ENCODE measurements at places on chromosomes 2 and 18.

- no peak for DNase-seq
Observed at GRCh38 chr2:223082706-223083105, 30.7 kb downstream of the KCNE4 start.

DNA sequence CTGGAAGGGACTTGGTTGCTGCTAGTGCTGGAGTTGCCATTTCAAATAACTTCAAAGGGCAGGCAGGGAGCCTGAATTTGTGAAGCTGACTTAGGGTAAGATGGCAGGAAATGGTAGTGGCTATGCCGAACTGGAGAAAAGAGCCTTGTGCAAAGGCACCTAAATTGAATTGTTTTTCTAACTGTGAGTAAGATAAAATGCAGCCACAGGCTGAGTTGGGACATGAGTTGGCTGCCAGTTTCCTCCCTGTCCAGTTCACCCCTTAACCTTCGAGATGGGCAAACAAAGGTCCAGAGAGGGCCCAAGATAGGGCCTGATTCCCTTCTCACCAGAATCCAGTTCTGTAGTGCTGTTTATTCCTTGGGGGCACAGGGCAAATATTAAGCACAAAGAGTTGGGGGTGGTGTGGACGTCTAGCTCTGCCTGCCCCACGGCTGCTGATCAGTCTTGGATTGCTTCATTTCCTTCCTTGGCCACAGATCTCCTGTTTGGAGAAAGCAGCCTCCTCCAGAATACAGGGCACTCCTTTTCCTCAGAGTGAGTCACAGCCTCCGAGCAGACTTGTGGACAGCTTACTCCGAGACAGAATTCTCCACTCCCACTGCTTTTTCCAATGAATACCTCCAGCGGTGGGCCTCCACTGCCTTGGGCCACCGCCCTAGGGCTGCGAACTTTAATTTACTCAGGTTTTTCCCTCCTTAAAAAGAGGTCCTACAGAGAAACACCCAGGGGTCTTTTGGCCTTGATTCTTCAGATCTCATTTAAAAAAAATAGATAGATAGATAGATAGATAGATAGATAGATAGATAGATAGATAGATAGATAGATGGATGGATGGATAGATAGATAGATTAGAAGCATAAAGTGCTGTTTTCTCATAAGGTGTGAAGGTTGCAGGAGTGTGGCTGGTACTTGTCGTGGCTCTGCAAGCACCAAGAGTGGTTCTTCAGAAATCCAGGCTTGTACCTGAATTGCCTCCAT lies 18.4 kb upstream of the SLC20A1 start:
- no peak for DNase-seq

GRCh38 chr2:102304711-102305611 lies 6.4 kb upstream of the IL1RL1 start:
- no peak for DNase-seq

DNA sequence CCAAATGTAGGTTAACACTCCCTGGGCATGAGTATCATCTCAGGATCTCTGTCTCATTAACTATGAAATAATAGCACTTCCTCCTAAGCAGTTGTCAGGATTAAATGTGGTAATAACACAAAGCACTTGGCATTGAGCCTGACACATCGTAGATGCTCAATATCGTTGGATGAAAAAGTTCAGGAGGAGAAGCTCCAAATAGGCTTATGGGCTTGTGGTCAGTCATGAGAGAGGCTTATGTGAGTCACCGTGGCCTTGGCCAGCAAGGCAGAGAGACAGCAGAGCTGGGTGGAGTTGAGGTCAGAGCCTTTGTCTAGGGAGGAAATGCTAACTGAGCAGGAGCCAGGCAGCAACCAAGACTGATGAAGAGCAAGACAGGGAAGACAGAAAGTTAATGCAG lies 68.3 kb upstream of the PPM1B start:
- DNase-seq = no peak

DNA sequence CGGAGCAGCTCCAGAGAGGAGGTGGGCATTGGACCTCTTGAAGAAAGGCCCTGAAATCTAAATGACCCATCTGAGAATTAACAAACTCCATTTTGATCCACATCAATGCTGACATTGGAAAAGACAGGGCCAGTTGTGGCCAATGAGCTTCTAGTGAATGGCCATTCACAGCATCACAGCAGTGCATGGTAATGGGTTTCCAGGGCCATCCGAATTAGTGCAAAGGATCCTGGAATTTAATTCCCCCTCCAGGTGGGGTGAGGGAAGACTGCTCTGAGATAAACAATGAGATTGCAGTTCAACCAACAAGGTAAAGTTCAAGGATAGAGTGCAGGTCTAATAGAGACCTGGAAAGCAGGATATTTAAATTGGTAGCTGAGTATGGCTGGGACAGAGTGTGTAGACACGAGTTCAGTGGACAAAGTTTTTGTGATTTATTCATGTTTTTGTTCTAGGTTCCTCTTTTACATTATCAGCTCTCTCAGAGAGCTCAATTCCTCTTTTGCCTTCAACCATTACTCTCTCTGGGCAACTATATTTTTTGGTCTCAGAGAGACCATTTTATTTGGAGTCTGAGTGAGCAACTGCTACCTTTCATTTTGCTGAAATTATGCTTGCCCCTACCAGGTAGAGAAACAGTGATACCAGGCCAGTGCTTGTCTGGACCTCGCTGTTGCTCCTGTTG lies 5.0 kb downstream of the TACR1 start:
- DNase-seq = no peak

- no peak for DNase-seq
Observed at GRCh38 chr2:16201848-16202247, 261.5 kb downstream of the MYCN start.
